ENCODE measurements at places on chromosomes 12 and 14.

GRCh38 chr12:61384511-61384910, 875.7 kb upstream of the USP15 start:
- DNase-seq, result no peak

GRCh38 chr12:63844391-63845341, at the start of gene SRGAP1:
TSS of gene SRGAP1 (plus strand) at chr12:63844700. CDS start at chr12:63844817, 117 bp downstream.
- DNase-seq, result peak; percentile 68

DNA sequence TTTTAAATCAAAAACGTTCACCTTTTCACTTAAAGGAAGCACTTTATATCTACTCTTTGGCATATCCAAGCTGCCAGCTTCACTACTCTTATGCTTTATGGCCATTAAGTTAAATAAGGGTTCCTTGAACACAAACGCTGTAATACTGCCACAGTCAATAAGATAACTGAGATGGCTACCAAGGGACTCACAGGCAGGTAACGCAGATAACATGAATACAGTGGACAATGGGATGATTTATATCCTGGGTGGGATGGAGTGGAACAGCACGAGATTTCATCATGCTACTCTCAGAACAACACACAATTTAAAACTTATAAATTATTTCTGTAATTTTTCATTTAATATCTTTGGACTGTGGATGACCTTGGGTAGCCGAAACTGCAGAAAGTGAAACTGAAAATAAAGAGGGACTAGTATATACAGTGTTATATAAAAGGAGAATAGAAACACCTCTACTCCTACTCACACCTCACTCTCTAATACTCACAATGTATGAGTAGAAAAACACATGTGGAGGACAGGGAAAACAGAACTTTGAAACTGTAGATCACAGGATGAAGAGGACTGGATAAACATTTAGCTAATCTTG, 367.3 kb downstream of the C12orf50 start:
- DNase-seq, result peak; percentile 40

GRCh38 chr12:93060666-93061472, 131.8 kb upstream of the EEA1 start:
- no peak for DNase-seq

GRCh38 chr12:51269174-51270066, 795 bp downstream of the SMAGP start:
- DNase-seq, result peak; percentile 72

GRCh38 chr12:87901457-87901856, 127.7 kb downstream of the C12orf50 start:
- DNase-seq, result no peak

- no peak for DNase-seq
Measured at GRCh38 chr14:23569443-23570151, 2.0 kb upstream of the AP1G2 start.

GRCh38 chr14:57189070-57189469, 79.6 kb downstream of the EXOC5 start:
- DNase-seq, result peak; percentile 11

- no peak for DNase-seq
Measured at GRCh38 chr12:68420225-68421010, 88.3 kb upstream of the MDM1 start.

GRCh38 chr14:94058674-94059138, 22.3 kb downstream of the DDX24 start:
- no peak for DNase-seq

- DNase-seq, result peak; percentile 77
Measured at GRCh38 chr12:50614167-50614759, 109.5 kb downstream of the DIP2B start.

DNA sequence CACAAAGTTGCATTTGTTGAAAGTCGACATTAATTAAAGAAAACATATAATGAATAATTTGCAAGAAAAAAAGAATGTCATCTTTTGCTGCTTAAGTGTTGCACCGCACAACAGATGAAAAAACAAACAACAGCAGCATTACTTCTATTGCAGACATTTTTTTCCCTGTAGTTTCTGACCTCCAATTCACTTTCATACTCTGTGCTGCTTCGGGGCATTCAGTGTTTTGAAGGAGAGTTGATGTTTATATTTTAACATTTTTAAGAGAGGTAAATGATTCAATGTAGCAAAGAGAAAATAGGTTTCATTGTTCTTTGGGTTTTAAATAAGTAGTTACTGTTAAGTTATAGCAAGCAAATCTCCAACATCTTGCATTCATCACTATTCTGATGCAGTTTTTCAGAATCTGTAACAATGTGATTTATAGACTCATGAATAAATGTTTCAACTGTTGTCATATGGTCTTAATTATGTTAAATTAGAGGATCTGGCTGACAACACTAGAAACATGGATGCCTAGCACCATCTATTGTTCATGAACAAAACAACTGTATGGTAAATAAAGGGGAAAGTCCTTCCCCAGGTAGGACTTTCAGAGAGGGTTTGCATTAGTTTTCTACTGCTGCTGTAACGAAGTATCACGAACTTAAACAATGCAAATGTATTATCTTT, 168.1 kb downstream of the BCAT1 start:
- no peak for DNase-seq

DNA sequence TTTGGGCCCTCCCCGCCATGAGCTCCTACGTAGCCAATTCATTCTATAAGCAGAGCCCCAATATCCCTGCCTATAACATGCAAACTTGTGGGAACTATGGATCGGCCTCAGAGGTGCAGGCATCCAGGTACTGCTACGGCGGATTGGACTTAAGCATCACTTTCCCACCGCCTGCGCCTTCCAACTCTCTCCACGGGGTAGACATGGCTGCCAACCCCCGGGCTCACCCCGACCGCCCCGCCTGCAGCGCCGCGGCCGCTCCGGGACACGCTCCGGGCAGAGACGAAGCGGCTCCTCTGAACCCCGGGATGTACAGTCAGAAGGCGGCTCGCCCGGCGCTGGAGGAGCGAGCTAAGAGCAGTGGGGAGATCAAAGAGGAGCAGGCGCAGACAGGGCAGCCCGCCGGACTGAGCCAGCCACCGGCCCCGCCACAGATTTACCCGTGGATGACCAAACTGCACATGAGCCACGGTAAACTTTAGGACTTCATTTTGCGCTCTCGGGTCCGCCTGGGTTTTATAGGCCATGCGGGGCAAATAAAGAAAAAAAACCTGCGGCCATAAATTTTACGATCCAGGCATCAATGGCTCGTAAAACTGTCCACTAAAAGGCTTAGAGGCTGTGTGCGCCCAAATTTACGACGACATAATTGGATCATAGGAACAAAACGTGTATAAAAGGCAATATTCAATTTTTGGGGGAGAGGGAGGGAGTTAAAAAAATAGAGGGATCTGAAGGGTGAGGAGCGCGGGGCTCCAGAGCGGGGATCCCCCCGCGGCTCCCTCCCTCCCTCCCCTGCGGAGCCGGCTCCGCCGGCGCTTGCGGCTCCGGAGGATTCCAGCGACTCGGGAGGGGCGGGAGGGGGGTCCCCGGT, 493 bp downstream of the HOXC5 start:
- peak; percentile 65 for DNase-seq

GRCh38 chr14:53619691-53620231, 336.9 kb downstream of the BMP4 start:
- DNase-seq, result peak; percentile 50

DNA sequence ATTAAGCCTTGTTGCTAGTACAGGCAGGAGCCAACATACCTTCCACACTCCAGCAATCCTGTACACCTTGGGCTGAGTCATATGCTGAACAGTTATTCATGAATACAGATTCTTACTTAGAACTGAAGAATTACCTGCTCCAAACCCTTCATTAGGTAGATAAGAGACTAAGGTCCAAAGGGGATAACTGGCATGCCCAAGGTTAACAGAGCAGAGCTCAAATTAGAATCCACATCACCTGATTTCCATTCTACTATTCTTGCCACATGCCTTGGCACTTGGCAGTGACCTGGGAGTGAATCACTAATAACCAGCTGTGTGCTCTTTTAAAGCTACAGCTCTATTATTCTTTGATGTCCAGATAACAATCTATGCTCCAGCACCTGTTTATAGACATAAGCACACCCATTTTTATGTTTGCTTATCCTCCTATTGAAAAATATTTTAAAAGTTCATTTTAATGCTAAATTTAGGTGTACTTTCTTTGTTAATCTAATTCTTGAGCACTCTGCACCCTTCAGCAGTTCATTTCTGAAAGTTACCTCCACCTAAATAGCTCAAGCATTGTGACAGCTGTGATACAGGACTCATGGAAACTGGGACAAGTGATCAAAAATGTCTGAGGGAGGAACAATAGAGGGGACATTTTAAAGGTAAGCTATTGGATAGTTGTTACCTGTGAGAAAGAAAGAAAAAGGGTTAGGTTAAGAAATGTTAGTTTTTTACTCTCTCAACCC, 19.4 kb downstream of the LPCAT3 start:
- peak; percentile 57 for DNase-seq

DNA sequence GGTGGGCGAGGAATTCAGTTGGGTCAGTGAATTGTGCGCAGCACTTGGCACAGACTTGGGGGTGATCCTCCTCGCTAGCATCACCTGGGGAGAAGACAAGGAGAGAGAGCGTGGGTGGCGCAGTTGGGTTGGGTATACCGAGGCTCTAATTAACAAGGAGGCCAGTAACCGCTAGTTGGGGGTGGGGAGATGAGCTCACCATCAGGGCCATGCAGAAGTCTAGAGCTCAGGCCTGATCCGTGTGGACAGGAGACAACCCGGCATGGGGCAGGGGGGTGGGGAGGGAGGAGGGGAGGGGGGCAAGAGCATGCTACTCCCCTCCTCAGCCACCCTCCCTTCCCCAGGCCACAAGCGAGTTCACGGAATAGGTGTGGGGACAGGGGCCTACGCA, 580 bp downstream of the SALL2 start:
- DNase-seq, result no peak

DNA sequence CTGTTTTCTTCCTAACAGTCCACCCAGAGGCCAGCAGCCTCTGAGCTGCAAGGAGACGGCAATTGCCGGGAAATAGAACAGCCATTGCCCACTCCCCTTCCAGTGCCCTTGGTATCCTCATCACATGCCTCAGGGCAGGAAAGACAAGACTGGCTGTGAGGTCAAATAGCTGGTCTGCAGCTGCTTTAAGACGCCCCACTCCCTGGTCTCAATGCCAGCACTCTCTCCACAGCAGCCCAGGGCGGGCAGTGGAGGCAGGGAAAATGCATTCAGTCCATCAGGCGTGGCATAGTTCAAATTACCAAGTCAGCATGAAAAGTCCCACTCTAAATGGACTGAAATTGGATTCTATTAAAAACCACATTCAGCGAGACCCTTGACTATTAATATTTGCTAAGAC, 35.6 kb downstream of the TTC9 start:
- DNase-seq, result no peak

GRCh38 chr12:19520646-19521415, 81.5 kb downstream of the AEBP2 start:
- no peak for DNase-seq

DNA sequence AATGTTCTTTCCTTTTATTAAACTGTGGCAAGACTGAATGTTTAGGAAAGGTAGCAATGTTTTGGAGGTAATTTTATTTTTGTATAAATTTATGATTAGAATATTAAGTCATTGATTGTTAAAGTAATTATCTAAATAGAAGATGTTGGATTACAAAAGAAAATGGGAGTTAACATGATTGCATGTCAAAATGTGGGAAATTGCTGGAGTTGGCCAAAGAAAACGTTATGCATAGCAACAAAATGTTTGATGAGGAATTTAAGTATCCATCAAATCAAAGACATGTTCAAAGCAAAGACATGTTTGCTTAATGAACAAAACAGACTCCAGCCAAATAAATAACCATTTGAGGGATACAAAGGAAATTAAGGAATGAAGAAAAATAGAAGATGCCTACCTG, 3.2 kb upstream of the MLH3 start:
- no peak for DNase-seq

- no peak for DNase-seq
Measured at GRCh38 chr12:25253371-25254068, 2.8 kb upstream of the KRAS start.

Data from ACHN (cell line).